ENCODE measurements at places on chromosomes 4 and X.

DNA sequence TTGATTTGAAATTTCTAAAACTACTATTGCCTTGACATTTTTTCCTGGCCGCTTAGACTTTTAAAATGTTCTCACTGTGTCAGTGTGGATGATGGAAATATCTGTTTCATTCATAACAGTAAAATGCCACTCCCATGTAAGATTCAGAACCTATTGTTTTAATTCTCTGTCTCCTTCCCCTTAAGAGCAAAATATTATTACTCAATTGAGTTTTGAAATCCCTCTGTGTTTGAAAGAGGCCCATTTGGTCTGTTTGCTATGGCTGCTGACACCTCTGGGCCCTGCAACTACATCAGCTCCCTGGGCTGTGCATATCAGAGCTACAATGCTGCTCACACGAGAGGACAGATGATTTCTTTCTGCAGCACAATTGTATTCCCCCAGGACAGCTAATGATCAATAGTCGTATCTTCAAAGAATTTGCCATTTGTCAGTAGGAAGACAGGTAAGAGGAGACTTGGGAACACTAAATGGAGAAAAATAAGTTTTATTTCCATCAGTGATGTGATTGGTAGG, 388.0 kb upstream of the GALNT7 start:
- DNase-seq = no peak

- DNase-seq = no peak
Observed at GRCh38 chr4:47968847-47969246, 47.6 kb downstream of the CNGA1 start.

DNA sequence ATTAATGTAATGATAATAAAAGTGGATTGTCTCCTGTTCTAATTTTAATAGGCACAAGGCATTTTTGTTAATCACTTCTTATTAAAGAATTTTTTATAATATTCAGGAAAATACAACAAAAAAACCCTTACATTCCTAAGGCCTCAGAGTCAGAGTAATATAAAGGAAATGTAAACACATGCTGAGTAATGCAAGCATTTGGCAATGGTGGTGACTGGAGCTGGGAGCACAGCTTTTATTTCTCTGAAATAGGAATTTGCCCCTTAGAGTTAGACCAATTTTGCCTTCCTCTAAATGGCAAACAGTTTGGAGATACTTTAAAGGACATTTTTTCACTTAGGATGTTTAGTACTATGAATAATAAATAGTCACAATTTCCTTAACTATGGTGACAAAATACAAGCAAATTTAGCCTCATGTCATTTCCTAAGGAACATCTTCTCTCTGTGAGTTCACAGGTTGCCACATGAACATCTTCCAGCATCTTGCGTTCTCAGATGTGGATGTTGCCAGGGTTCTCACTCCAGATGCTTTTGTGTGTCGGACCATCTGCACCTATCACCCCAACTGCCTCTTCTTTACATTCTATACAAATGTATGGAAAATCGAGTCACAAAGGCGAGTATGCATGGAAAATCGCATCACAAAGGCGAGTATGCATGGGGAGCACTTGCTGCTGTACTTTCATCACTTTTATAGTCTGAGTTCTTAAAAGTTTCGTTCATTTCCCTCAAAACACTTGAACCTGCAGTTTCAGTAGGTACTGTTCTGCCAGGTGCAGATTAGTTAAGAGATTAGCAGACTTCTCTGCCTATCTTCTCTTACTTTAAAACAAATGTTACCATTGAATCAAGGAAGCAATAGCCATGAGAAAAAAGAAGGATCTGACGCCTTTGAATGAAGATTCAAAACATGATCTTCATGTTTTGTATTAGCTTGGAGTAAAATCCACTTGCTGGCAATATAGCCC, 15.9 kb upstream of the F11 start:
- DNase-seq = no peak

GRCh38 chrX:12950851-12951594, 23.9 kb upstream of the TMSB4X start:
- no peak for DNase-seq

DNA sequence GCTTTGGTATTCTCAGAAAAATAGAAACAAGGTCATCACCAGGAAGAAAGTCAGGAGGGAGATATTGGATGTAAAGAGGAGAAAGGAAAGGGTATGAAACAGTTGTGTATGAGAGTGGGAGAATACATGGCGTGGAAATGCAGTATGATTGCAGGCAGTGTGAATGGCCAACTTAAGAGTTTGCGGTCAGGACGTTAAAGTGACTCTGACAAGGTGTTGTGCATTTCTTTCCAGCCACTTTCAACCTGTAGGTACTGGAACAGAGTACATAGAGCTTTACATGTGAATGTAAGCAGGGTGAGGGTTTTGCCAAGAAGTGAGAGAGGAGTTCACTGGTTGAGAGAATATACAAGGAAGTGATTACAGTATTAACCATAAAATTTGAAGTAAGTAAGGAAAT, 15.7 kb downstream of the ATP10D start:
- no peak for DNase-seq

GRCh38 chrX:110706446-110706845, 89.2 kb downstream of the CHRDL1 start:
- no peak for DNase-seq

GRCh38 chr4:67130411-67130810, 414.9 kb downstream of the CENPC start:
- no peak for DNase-seq

- DNase-seq = no peak
Observed at GRCh38 chr4:42547805-42548204, 109.1 kb downstream of the ATP8A1 start.

- no peak for DNase-seq
Observed at GRCh38 chr4:100362366-100362765, 155.5 kb downstream of the EMCN start.

- DNase-seq = no peak
Observed at GRCh38 chrX:72276478-72276953, 532 bp downstream of the RPS4X start.

- no peak for DNase-seq
Observed at GRCh38 chr4:34371676-34372075, 1872.6 kb downstream of the ARAP2 start.

GRCh38 chr4:38582889-38583470, 81.0 kb upstream of the KLF3 start:
- no peak for DNase-seq

GRCh38 chr4:48340276-48340964, 909 bp upstream of the SLAIN2 start:
- DNase-seq = no peak

- peak; percentile 25 for DNase-seq
Observed at GRCh38 chr4:646460-646859, 21.1 kb downstream of the PDE6B start.

DNA sequence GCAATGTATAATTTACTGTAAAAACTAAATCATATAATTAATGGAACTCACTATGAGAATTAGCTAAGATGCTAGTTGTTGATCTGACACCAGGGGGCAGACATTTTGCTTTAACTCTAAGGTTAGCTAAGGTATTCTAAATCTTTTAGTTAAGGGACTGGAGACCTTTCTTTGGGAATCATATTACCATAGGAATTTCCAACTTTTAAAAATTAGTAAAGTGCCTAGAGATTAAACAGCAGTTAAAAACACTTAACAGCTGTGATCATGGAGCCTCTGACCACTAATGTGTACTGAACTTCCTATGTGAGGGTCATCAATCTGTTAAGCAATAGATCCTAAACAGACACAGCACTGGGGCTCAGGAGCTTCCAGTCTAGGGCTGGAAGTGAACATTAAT, 226.6 kb downstream of the NSUN7 start:
- DNase-seq = no peak

- DNase-seq = no peak
Observed at GRCh38 chr4:26793735-26794134, 66.9 kb upstream of the STIM2 start.

DNA sequence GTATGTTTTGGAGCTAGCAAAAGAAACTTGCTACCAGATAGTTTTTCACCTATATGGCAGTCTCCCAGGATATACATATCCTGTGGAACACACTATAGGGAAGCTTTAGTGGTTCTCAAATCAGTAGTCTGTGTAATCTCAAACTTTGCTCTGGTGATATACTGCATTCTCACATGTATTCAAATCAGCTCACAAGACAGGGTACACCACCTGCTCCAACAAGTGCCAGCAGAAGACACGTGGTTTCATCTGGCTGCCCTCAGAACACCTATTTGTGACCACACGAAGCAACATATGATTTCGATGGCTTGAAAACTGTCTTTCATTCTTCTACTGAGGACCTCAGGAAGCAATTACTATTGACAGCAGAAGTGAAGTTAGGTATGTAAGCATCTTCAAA, 37.7 kb downstream of the BCLAF3 start:
- no peak for DNase-seq

DNA sequence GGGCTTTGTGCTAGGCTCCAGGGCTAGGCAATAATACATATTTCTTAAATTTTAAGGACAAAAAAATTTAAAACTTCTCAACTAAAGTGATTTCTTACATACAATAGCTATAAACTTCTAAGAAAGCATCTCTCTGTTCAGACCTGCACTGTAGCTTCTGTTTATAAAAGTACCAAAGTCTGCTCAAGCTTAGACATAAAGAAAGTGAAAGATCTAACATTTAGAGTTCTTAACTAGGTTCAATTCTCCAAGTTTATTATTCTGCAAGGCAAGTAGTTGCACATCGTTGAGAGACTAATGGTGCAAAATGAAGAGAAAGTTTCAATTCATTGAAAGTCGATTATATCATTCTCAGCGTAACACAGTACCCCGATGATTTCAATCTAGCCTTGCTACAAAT, 857.4 kb upstream of the HTR2C start:
- DNase-seq = no peak

DNA sequence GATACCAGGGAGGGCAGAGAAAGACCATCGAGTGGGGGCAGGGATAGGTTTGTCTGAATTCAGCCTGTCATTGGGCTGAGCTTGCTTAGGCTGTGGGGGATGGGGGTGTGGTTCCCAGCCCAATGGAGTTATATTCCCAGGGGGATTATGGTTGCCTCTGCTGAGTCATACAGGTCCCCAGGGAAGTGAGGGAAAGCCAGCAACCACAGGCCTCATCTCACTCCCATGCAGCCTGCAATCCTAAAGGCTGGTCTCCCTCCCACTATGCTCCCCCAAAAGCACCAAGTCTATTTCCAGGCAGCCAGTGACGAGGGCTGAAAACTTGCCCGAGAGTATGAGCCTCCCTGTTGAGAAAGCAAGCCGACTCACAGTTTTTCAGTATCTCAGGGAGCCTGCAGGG, 39.3 kb downstream of the AFM start:
- peak; percentile 36 for DNase-seq

DNA sequence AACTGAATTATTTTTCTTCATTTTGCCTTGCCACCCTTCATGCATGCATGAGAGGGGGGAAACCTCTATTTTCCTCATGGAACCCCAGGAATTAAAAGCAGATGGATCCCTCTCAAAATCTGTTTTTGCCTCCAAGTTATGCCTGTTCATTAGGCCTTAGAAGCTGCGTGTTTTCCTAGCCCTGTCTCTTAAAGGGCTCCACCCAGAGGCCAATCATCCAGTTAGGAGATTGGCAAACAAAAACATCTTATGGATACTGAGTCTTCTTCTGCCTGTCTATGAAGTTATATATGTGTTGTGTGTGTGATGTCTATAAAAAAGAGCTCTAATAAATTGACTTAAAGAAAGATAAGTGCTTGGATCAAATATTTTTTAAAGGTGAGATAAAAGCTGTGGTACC, 142.9 kb downstream of the ANAPC10 start:
- DNase-seq = no peak

DNA sequence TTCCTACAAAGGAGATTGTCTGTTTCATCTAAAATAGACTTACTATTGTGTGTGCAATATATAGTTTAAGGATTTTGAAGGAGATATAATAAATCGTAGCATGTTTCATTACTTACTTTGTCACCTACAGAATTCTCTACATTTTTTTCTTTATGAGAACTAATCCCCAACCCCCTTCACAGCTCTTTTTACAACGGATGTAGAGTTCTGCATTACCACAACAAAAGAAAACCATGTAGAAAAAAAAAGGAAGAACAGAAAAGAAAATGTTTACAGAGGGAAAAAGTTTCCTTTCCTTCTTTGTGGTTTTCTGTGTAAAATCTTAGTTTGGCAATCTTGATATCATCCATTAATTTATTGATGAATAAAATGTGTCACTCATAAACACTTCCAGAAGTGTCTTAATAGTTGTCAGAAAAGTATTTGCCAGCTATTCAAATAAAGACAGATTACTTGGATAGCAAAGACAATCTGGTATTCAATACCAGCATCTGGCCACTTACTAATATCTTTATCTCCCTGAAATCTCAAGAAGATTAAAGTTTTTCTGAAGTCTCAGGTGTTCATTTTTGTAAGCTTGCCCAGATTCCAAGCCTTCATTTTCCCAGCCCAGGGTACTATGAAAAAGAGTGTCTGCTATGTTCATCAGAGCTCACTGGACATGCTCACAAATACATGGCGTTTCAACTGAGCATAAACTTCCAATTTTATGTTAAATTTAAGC, 806.8 kb downstream of the PCDH19 start:
- DNase-seq = no peak

- no peak for DNase-seq
Observed at GRCh38 chr4:151725087-151725486, 35.7 kb downstream of the GATB start.

DNA sequence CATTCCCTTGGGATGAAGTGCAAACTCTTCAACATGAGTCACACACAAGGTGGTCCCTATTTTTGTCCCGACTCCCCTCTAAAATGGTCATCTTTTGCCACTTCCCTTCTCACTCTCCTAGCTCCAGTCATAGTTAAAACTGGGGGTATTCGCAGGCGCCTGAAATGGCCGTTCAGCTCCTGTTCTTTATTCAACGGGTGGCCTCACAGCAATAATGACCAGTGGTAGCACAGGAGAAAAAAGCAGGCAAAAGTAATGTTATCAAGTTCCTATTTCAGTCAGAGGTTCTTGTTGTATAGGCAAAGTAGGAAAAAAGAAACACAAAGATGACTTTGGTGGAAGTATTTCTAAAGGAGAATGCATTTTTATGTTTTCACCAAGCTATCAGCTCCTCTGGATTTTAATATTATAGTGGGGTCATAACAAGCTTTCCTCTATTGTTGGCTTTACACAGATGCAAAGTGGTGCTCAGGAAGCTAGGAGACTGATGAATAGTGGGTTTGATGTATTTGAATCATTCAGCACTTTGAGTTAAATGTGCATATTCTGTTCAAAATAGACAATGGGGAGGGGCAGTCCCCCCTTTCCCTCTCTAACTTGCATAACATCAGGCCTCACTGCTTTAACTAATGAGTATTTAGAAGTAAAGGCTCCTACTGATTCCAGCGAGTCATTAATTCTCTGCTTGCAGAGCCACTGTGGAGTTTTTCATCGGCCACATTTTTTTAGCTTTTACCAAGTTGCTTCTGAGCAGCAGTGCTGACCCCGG, 171.2 kb upstream of the NDP start:
- DNase-seq = no peak

- peak; percentile 36 for DNase-seq
Observed at GRCh38 chr4:111475001-111475400, 670.3 kb upstream of the FAM241A start.

- DNase-seq = no peak
Observed at GRCh38 chr4:122876456-122876855, 45.9 kb downstream of the NUDT6 start.
